Neural cell (in vitro differentiated cells): ENCODE measurements at places on chromosomes 5 and 9. TPM values are rescaled to one million over a fixed set of nuclear protein-coding genes. Genes with fewer than 3 reads are reported as not detected.

Gene DDX4
- 0.43 and 0.54 TPM in 2 replicates for polyA plus RNA-seq

Gene PNPLA7
- 0.72 and 0.84 TPM in 2 replicates for polyA plus RNA-seq

Gene RETREG1
- polyA plus RNA-seq = 20.4 and 25.4 TPM in 2 replicates

Gene WDR36
- 20.4 and 25.8 TPM in 2 replicates for polyA plus RNA-seq

Gene NDUFS6
- polyA plus RNA-seq = 72.0 and 73.5 TPM in 2 replicates

Gene RPL37
- 107 and 110 TPM in 2 replicates for polyA plus RNA-seq

Gene IQGAP2
- polyA plus RNA-seq = 4.0 and 5.2 TPM in 2 replicates

Gene PPIC
- not detected in 2 replicates for polyA plus RNA-seq

Gene SMIM3
- polyA plus RNA-seq = 3.7 and 5.2 TPM in 2 replicates

Gene NUDCD2
- polyA plus RNA-seq = 17.7 and 28.2 TPM in 2 replicates

Gene PRR16
- polyA plus RNA-seq = 1.6 and 1.7 TPM in 2 replicates

Gene ZMAT2
- 148 and 170 TPM in 2 replicates for polyA plus RNA-seq

Gene PCDHGB4
- 9.3 and 13.0 TPM in 2 replicates for polyA plus RNA-seq

Gene LCN15
- polyA plus RNA-seq = not detected in 2 replicates

Gene PCDHGC5
- polyA plus RNA-seq = 0.51 and 0.54 TPM in 2 replicates

Gene PKD2L2
- not detected in 2 replicates for polyA plus RNA-seq

Gene PTTG1
- polyA plus RNA-seq = 42.6 and 43.2 TPM in 2 replicates

Gene CACFD1
- polyA plus RNA-seq = 75.4 and 78.0 TPM in 2 replicates

Gene PTPN3
- 0.68 and 3.8 TPM in 2 replicates for polyA plus RNA-seq

Gene INSL6
- not detected in 2 replicates for polyA plus RNA-seq

Gene RASGRF2
- 0.08 and 0.42 TPM in 2 replicates for polyA plus RNA-seq

Gene EQTN
- not detected in 2 replicates for polyA plus RNA-seq

Gene PPP2R2B
- polyA plus RNA-seq = 246 and 250 TPM in 2 replicates

Gene SUSD1
- 2.0 TPM in 2 replicates for polyA plus RNA-seq

Gene TNC
- 0.52 and 2.1 TPM in 2 replicates for polyA plus RNA-seq

Gene BARHL1
- not detected in 2 replicates for polyA plus RNA-seq

Gene PANK3
- 126 and 145 TPM in 2 replicates for polyA plus RNA-seq

Gene OR2S2
- not detected in 2 replicates for polyA plus RNA-seq

Gene TPPP
- polyA plus RNA-seq = 9.9 and 14.3 TPM in 2 replicates

Gene HRCT1
- 0.84 TPM in 1 of 2 replicates, not detected in the other for polyA plus RNA-seq

Gene ZNF367
- 1.7 and 2.0 TPM in 2 replicates for polyA plus RNA-seq

Gene LOX
- polyA plus RNA-seq = 0.06 and 0.52 TPM in 2 replicates

Gene FREM1
- 2.3 and 2.6 TPM in 2 replicates for polyA plus RNA-seq

Gene NCBP1
- 29.5 and 30.6 TPM in 2 replicates for polyA plus RNA-seq

Gene C9orf40
- polyA plus RNA-seq = 14.4 and 16.1 TPM in 2 replicates

Gene SOWAHA
- polyA plus RNA-seq = 23.4 and 26.9 TPM in 2 replicates

Gene NPR3
- 1.5 and 1.6 TPM in 2 replicates for polyA plus RNA-seq

Gene CAMK4
- polyA plus RNA-seq = 15.6 and 16.6 TPM in 2 replicates

Gene SERF1A
- polyA plus RNA-seq = 20.5 and 26.2 TPM in 2 replicates

Gene CTXN3
- polyA plus RNA-seq = 0.83 and 1.0 TPM in 2 replicates

Gene ELL2
- 1.4 and 3.4 TPM in 2 replicates for polyA plus RNA-seq

Gene NR5A1
- 0.09 and 2.4 TPM in 2 replicates for polyA plus RNA-seq

Gene GKAP1
- polyA plus RNA-seq = 6.9 and 11.0 TPM in 2 replicates

Gene MYOT
- polyA plus RNA-seq = not detected in 2 replicates

Gene IFNK
- not detected in 2 replicates for polyA plus RNA-seq
